ENCODE measurements at places on chromosomes 5 and 9. TPM values are rescaled to one million over a fixed set of nuclear protein-coding genes. Genes with fewer than 3 reads are reported as not detected.
A peak's percentile ranks its signal among the peaks of the same experiment; 100 is the strongest.

DNA sequence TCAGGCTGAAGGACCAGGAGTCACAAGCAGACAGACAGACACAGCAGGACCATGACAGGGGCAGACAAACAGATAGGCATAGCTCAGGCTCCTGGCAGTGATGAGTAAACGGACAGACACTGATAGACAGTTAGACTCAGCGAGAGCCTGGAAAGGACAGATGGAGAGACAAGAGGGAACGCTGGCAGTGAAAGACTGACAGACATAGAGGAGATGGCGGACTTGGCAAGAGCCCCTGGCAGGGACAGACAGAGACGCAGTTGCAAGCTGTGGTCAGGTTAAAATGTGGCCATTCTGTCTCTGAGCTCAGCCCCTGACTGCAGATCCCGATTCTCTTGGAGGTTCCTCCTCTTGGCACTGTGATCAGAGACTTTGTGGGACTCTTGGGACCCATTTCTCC, 13.6 kb downstream of the CSF2 start:
- peak overlapping the region; percentile 14 for H3K27ac ChIP-seq
- no peaks in the 10 kb centered on the region for H3K36me3 ChIP-seq
- H3K27me3 ChIP-seq: no peaks in the 10 kb centered on the region
- no peak for DNase-seq
- H3K4me3 ChIP-seq: no peak overlapping the region

DNA sequence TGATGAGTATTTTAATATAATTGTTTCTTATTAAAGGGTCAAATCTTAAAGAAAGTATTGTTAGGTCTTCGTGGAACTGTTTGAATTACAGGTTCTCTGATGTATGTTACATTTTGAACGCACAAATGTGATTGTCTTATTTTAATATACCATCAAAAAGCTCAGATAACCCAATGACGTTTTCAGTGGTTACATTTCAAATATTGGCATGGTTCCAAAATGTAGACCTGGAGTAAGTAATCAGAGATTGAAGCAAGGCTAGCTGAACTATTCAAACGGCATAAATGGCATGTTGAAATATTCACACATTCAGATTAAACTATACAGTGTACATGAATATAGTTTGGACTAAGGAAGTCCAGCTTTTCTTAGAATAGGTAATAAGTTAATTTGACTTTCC, 281.7 kb upstream of the EFNA5 start:
- DNase-seq: no peak
- no peak overlapping the region for H3K27ac ChIP-seq
- H3K4me3 ChIP-seq: no peak overlapping the region
- no peaks in the 10 kb centered on the region for H3K4me1 ChIP-seq
- H3K27me3 ChIP-seq: no peaks in the 10 kb centered on the region
- no peaks in the 10 kb centered on the region for H3K36me3 ChIP-seq

DNA sequence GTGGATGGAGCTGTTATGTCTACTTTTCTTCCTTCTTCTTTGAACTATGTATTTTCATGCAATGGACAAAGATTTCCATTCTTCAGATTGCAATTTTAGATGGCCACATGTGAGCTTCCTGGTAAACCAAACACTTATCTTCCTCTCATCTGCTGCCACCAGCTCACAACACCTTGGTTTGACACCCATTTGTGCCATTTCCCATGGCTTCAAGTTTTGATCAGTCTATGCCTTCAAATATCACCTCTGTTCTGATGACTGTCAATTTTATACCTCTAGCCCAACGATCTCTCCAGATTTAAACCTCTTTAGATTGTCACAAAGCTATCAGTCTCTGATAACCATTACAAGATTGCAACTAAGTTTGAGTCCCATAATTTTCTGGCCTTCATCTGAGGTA, 147.2 kb downstream of the TMEM38B start:
- no peaks in the 10 kb centered on the region for H3K36me3 ChIP-seq
- H3K4me3 ChIP-seq: no peak overlapping the region
- peaks cover 8% of the 10 kb centered on the region for H3K27me3 ChIP-seq
- H3K4me1 ChIP-seq: no peaks in the 10 kb centered on the region

DNA sequence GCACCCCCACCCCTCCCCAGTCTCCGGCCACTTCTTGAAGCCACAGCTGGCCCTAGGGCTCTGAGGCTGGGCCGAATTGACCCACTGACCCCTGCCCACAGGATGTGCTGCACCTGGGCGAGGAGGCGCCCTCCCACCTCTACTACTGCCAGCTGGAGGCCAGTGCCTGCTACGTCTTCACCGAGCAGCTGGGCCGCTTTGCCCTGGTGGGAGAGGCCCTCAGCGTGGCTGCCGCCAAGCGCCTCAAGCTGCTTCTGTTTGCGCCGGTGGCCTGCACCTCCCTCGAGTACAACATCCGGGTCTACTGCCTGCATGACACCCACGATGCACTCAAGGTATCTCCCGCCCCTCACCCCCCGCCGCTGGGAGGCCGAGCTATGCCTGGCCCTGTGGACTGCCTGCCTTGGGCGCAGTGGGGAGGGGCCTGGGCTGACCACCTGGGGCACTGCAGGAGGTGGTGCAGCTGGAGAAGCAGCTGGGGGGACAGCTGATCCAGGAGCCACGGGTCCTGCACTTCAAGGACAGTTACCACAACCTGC, 21.3 kb downstream of the HK3 start:
- H3K27me3 ChIP-seq: no peaks in the 10 kb centered on the region
- H3K27ac ChIP-seq: no peak overlapping the region
- DNase-seq: no peak

DNA sequence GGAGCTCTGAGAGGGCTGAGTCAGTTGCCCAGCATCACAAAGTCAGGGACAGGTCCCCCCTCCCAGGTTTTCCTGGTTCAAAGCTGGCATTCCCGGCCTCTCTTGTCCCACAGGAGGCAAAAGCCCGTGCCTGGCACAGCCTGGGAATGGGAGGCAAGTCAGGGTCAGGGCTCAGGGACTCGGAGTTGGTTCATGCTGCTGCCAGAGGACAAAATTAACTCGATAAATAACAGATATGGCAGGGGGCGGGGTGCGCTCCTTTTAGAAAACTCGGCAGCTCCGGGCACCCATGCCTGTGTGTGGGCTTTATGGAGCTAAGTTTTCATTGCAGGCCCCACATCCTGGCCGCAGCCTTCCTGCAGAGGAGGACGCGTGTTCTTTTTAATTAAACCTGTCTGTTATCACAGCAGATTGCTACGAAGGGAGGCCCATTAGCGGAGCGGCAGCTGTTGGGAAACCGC, 62.8 kb upstream of the LMX1B start:
- no peak overlapping the region for H3K27ac ChIP-seq
- peaks cover 30% of the 10 kb centered on the region for H3K27me3 ChIP-seq
- DNase-seq: no peak
- H3K36me3 ChIP-seq: no peaks in the 10 kb centered on the region
- H3K4me3 ChIP-seq: no peak overlapping the region

DNA sequence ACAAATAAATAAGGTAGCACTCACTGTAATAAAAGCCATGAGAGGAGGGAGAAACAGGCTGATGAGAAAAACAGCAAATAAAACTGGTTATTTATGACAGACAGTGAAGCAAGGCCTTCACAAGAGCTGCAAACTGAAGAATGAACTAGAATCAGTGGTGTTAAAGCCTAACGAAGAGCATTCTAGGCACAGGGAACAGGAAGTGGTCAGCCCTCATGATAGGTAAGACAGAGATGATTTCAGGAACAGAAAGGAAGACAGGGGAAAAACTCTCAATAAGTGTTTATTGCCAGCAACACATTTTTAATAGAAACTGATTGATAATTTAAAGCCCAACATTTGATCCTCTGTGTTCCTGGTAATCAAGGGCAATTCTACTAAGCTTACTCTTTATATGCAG, 124.5 kb downstream of the EDIL3 start:
- H3K27me3 ChIP-seq: no peaks in the 10 kb centered on the region
- no peak for DNase-seq
- H3K36me3 ChIP-seq: no peaks in the 10 kb centered on the region

DNA sequence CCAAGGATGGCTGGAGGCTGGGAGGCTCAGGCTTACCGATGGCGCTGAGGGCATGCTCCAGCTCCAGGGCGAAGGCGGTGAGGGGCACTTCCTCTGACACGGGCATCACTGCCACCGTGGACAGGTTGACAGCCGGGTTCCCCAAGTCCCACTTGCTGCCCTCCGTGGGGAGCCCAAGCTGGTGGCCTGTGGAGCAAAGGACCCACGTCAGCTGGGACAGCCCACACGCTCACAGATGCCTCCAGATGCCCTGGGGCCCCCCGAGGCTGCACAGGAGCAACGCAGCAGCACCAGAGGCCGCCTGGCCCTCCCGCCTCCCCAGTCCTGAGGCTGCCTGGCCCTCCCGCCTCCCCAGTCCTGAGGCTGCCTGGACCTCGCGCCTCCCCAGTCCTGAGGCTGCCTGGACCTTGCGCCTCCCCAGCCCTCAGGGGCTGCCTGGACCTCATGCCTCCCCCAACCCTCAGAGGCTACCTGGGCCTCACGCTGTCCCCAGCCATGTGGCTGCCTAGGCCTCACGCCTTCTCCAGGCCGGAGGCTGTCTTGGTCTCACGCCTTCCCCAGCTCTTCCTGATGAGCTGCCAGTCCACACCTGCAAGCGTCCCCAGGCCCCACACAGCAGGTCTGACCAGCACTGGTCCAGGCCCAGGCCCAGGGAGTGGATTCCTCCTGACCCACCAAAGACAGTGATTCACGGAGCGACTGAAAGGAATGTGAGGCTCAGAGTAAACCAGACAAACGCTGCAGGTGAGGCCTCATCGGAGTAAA, 25.6 kb upstream of the NSMF start:
- peaks cover 15% of the 10 kb centered on the region for H3K27me3 ChIP-seq
- H3K4me1 ChIP-seq: no peaks in the 10 kb centered on the region
- H3K4me3 ChIP-seq: no peak overlapping the region
- DNase-seq: no peak
- no peak overlapping the region for H3K27ac ChIP-seq

- no peak overlapping the region for H3K27ac ChIP-seq
- H3K4me1 ChIP-seq: no peaks in the 10 kb centered on the region
- no peaks in the 10 kb centered on the region for H3K27me3 ChIP-seq
- no peak overlapping the region for H3K4me3 ChIP-seq
- no peak for DNase-seq
Observed at GRCh38 chr5:33772380-33772897, 119.4 kb downstream of the ADAMTS12 start.

DNA sequence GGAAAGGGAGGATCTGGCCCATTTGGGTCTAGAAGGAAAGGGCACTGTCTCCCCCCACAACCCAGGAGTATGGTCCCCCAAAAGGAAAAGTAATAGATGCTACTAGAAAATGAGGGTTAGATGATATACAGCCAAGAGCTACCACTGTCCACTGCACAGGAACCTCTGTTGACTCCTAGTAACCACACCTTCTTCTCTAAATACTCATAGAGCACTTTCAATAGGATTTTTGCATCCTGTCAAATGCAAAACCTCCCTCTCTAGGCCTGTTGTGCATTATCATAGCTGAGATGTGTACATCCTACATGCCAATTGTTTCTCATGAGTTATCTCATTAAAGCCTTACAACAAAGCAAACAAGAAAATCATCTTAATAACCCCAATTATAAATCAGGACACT, 66.8 kb downstream of the THBS4 start:
- H3K4me3 ChIP-seq: no peak overlapping the region
- H3K36me3 ChIP-seq: no peaks in the 10 kb centered on the region
- no peaks in the 10 kb centered on the region for H3K4me1 ChIP-seq
- H3K27me3 ChIP-seq: no peaks in the 10 kb centered on the region
- no peak overlapping the region for H3K27ac ChIP-seq

DNA sequence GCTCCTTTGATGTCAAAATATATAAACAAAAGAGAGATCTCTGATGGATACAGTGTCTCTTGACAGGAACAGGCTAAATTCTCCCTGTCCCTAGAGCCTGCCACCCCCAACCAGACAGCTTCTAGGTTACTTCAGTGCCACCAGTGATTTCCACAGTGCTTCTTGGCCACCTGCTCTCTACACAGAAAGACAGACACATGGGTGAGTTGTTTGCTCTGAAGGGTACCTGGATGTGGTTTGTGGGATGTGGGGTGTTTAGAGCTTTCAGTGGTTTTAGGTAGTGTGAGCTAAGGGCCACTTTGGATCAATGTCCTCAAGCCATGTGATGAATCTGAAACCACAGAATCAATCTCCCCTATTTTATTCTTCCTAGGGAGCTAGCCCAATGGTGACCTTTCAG, 125.4 kb downstream of the ANKRD18B start:
- no peaks in the 10 kb centered on the region for H3K36me3 ChIP-seq
- no peak for DNase-seq
- H3K27me3 ChIP-seq: peaks cover 13% of the 10 kb centered on the region

DNA sequence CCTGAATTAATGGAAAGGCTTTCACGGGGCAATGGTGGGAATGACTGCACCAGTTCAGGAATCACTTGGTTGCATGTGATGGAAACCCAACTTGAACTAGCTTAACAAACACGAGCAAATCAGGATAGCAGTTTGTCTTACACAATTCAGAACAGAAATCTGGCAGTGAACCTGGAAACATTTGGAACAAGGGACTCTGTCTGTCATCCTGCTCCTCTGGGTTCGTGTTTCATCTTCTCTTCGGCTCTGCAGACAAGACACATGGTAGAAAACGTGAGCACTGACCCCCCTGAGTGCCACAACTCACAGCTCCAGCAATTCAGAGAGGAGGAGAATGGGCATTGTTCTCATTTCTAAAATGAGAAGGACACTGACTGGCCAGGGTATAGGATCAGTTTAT, 218.1 kb upstream of the NREP start:
- DNase-seq: no peak
- H3K4me3 ChIP-seq: no peak overlapping the region
- H3K36me3 ChIP-seq: no peaks in the 10 kb centered on the region

GRCh38 chr5:141954194-141954593, 3.8 kb downstream of the PCDH12 start:
- H3K27me3 ChIP-seq: peaks cover 33% of the 10 kb centered on the region
- H3K27ac ChIP-seq: no peak overlapping the region
- no peak overlapping the region for H3K4me3 ChIP-seq
- no peaks in the 10 kb centered on the region for H3K36me3 ChIP-seq
- H3K4me1 ChIP-seq: no peaks in the 10 kb centered on the region

GRCh38 chr9:80796632-80797031, 892.7 kb downstream of the TLE1 start:
- DNase-seq: no peak
- no peak overlapping the region for H3K4me3 ChIP-seq
- no peaks in the 10 kb centered on the region for H3K4me1 ChIP-seq
- no peaks in the 10 kb centered on the region for H3K36me3 ChIP-seq

GRCh38 chr5:16135003-16135402, 44.6 kb downstream of the MARCHF11 start:
- no peak overlapping the region for H3K27ac ChIP-seq
- no peaks in the 10 kb centered on the region for H3K36me3 ChIP-seq
- H3K4me3 ChIP-seq: no peak overlapping the region
- no peak for DNase-seq
- no peaks in the 10 kb centered on the region for H3K4me1 ChIP-seq

- H3K27me3 ChIP-seq: peaks cover 7% of the 10 kb centered on the region
- H3K4me3 ChIP-seq: no peak overlapping the region
- no peaks in the 10 kb centered on the region for H3K4me1 ChIP-seq
Observed at GRCh38 chr9:104772714-104773510, 9.0 kb downstream of the NIPSNAP3B start.

- DNase-seq: no peak
- no peaks in the 10 kb centered on the region for H3K4me1 ChIP-seq
- H3K27ac ChIP-seq: no peak overlapping the region
- no peak overlapping the region for H3K4me3 ChIP-seq
Observed at GRCh38 chr5:147995846-147996245, 67.9 kb upstream of the SPINK5 start.

The NPR3 gene
- total RNA-seq: 0.19 TPM

The DOCK8 gene
- 0.15 TPM for total RNA-seq

The SCGB3A2 gene
- not detected for total RNA-seq

The RANBP3L gene
- not detected for total RNA-seq

The PCDHGA2 gene
- total RNA-seq: not detected

The DUSP1 gene
- total RNA-seq: 50.5 TPM
